Neural progenitor cell (in vitro differentiated cells): ENCODE measurements at places on chromosomes 3 and 15.

DNA sequence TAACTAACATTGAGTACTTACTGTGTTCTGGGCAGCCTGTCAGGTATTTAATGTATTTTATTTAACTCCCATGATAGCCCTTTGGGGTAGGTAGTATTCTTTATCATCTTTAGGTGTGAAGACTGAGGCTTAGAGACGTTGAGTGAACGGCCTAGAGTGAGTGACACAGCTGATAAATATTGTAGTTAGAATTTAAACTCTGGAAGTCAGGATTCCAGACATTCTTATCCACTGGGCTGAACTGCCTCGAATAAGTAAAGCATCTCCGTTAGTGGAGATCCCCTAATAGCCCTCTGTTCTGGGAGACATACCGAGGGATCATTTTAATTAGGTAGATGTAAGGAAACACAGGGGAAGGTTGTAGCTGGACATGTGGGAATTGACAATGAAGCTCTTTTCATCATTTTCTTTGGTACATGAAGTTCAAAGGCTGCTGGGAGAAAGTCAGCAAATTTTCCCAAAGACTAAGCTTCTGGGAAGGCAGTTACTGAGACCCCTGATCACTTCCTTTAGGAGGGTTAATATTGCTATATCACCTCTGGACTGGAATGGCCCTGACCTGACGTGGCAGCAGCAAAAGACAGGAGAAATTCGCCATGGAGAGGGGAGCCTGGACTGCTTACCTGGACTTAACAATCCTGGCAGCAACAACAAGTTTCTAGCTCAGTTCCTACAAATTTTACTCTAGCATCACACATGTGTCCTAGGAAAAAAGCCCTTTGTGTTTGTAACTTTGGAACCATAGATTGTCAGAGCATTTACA is 11.7 kb upstream of the PDCD6IP start:
- H3K4me3 ChIP-seq, result peak overlapping the region; percentile 41
- H3K27ac ChIP-seq, result no peak overlapping the region
- no peaks in the 10 kb centered on the region for H3K36me3 ChIP-seq
- no peak for DNase-seq

DNA sequence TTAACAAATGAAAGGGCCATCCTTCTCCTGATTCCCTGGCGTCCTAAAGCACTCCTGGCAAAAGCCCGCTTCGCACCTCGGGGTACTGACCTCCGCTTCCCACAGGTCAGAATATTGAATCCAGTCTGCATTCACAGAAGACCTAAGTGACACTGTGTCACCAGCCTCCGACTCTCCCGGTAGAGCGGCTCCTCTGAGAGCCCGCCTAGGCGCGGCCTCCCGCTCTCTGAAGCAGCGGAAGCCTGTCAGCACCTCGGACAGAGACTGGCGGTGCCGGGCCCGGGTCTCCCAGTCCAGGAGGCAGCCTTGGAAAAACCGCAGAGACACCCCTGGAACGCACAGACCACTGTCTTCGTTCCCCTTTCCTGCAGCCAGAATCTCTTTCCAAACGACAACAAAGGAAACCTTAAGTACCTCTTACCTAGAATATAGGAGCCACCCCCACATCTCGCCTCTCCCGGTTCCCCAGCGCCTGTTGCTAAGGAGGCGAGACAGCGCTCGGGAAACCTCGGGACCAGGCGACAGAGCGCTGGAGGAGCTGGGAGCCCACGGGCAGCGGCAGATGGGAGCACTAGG is 1.2 kb downstream of the GABRB3 start:
- H3K27ac ChIP-seq, result no peak overlapping the region
- DNase-seq, result peak; percentile 94
- H3K36me3 ChIP-seq, result no peaks in the 10 kb centered on the region
- H3K27me3 ChIP-seq, result peaks cover 11% of the 10 kb centered on the region
- peaks cover 42% of the 10 kb centered on the region for H3K4me1 ChIP-seq
- H3K4me3 ChIP-seq, result peak overlapping the region; percentile 79

- no peaks in the 10 kb centered on the region for H3K27me3 ChIP-seq
- H3K4me3 ChIP-seq, result peak overlapping the region; percentile 80
- DNase-seq, result no peak
- H3K4me1 ChIP-seq, result peaks cover 10% of the 10 kb centered on the region
These were observed 1.2 kb downstream of the COX17 start for GRCh38 chr3:119676020-119676419.

GRCh38 chr3:69776920-69777581 is 37.8 kb downstream of the MITF start:
- no peak for DNase-seq
- H3K4me3 ChIP-seq, result no peak overlapping the region
- no peak overlapping the region for H3K27ac ChIP-seq
- no peaks in the 10 kb centered on the region for H3K27me3 ChIP-seq
- H3K36me3 ChIP-seq, result no peaks in the 10 kb centered on the region
- H3K4me1 ChIP-seq, result no peaks in the 10 kb centered on the region

DNA sequence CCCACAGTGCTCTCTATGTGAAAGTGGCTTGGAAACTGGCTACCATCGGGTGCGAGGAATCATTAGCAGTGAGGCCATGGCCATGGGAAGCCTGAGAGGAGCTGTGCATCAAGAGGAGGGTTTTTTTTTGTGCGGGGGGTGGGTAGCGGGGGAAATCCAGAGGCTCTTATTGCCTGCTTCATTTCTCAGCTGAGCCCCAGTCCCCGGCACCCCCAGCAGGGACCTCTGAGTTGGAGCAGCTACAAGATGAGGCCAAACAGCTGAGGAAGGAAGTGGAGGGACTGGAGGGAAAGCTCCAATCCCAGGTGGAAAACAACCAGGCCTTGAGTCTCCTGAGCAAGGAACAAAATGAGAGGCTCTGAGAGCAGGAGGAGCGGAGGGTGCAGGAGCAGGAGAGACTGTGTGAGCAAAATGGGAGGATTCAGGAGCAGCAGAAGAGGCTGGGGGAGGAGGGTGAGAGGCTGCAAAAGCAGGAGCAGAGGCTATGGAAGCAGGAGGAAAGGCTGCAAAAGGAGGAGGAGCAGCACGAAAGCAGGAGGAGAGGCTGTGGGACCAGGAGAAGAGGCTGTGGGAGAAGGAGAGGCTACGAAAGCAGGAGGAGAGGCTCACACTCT is 76.7 kb downstream of the ADAMTS7 start:
- no peak overlapping the region for H3K4me3 ChIP-seq
- no peaks in the 10 kb centered on the region for H3K36me3 ChIP-seq
- no peak for DNase-seq
- H3K27me3 ChIP-seq, result no peaks in the 10 kb centered on the region

DNA sequence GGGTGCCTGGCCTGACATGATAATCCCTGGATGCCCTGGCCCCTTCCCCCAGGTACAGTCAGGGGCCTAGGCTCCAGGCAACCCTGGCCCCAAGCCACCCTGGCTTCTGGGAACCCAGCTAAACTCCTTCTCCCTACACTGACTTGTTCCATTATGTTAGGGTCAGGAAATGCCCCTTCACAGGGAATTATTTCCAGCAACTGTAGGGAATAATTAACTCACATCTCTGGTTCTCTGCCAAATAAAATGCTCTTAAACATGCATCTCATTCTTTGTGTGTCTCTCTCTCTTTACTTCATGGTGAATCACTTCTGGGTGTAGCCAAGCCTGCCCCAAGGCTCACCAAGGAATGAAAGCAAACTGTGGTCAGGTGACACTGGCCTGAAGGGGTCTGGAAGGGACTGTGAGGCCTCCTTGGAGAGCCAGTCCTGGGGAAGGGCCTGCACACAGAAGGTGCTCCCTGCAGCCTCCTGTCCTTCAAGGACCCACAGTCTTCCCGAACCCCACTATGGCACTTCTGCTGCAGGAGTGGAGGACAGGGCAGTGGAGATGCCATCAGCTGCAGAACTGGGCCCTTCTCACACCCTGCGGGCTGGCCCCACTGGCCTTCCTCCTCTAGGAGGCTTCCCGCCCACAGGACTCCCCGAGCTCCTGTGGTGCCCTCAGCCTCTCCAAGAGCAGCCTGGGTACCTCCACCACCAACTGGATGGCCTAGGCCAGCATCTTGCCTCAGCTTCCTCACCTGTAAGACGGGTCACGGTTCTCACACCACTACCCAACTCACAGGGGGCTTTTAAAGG is 17.6 kb downstream of the TKT start:
- H3K36me3 ChIP-seq, result no peaks in the 10 kb centered on the region
- no peak overlapping the region for H3K27ac ChIP-seq
- H3K4me3 ChIP-seq, result no peak overlapping the region
- H3K27me3 ChIP-seq, result no peaks in the 10 kb centered on the region
- H3K4me1 ChIP-seq, result peaks cover 8% of the 10 kb centered on the region
- DNase-seq, result no peak
